Right hindlimb (tissue), 1 donor: ENCODE measurements at places on chromosomes 3 and 15.
A peak's percentile ranks its signal among the peaks of the same experiment; 100 is the strongest.

GRCh38 chr15:92453607-92454006, 59.9 kb downstream of the ST8SIA2 start:
- DNase-seq = no peak

- DNase-seq = no peak
These were observed 182.2 kb downstream of the MEGF11 start for GRCh38 chr15:66071160-66071920.

- DNase-seq = peak; percentile 87
These were observed at the start of gene PXK for GRCh38 chr3:58332575-58333188. PXK (plus strand) TSS chr3:58332892; CDS start chr3:58332989, 97 bp downstream.

DNA sequence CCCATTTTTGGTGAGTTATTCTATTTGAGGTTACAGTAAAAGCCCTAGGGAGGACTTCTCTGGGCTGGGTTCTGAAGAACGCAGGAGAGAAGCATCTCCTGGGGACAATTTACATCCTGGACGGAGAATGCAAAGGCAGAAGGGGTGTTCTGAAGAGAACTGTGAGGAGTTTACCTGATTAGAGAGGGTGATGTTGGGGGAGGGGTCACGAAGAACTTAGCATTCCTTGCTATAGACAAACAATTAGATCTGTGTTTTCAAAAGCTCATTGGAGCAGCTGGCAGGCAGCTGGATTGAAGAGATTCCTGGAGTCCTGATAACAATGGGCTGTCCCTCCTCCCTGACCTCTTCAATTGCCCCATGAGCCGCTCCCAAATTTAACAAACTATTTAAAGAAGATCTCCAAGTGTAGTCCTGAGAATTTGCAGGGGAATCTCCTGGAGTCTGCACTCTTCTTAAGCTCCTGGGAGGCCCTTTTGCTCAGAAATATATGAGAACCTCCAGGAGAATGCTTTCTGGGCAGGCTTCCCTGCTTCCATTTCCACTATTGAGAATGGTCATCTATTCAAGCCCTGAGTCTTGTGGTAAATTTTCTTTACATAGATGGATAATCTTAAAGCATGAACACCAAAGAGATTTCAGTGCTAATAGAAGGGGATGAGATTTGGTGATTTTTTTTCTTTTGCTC, 55.3 kb downstream of the ARHGAP31 start:
- no peak for DNase-seq

DNA sequence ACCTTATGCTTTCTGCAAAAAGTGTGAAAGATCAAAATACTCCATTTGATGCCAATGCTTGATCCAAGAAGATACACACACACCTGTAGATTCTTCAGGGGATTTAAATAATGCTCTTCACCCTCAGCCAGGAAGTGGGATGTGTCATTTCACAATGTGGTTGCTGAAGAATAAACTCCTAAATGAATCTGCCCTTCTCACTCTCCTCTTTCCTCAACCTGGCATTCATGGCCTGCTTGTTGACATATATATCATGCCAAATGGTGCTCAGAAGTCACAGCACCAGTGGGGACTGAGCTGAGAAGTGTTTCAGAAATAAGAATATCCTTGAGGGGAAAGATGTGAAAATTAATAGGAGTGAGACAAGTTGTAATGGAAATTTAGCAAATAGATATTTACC, 146.6 kb upstream of the ARHGEF26 start:
- DNase-seq = no peak

DNA sequence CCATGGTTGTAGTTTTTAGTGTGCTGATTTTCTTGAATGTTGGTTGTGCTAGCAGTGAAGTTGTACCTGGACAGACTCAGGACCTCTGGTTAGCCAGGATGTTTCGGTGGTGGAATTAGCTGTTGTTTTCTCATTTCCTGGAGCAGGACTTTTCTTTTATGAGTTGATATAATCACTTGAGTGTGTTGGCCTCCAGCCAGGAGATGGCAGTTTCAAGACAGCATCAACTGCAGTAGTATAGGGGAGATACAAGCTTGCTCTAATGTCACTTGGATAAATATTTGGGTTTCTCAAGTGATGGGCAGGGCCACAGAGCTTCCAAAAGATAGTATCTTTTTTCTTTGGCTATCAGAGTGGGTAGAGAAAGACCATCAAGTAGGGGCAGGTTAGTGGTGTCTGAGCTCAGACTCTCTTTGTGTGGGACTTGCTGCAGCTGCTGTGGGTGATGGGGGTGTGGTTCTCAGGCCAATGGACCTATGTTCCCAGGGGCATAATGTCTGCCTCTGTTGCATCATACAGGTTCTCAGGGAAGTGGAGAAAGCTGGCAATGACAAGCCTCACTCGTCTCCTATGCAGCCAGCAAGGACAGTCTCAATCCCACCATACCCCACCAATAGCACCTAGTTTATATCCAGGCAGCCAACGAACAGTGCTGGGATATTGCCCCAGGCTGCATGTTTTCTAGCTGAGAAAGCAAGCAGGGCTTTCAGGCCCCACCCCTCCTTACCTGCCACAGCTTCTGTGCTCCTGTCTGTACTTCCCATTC, 14.6 kb upstream of the OR5K2 start:
- DNase-seq = no peak

GRCh38 chr3:175349168-175349567, 490.0 kb downstream of the NAALADL2 start:
- DNase-seq = no peak

- no peak for DNase-seq
These were observed 428.8 kb downstream of the PYDC2 start for GRCh38 chr3:191889756-191890155.

DNA sequence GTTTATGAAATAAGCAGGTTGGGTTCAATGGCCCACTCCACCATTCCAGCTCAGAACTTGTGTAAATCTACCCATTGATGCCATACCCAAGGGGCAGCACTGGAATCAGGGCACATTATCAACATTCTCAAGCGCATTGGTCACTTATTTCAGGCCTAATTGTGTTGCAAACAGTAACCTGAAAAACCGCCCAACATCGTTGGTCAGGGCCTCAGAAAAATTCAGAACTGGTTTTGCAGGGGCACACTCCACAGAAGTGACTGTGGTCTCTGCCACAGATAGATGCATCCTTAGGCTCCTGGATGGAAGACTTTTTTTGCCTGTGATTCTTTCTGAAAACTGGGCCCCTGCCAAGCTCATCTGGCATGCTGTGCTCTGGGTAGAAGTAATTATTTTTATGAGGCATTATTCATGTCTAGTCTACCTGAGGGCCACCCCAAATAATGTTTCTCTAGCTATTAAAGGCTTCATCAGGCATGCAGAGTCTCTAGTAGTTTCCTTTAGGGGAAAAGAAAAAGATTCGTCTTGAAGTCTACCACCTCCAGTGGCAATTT, 21.7 kb upstream of the LRTM1 start:
- no peak for DNase-seq

DNA sequence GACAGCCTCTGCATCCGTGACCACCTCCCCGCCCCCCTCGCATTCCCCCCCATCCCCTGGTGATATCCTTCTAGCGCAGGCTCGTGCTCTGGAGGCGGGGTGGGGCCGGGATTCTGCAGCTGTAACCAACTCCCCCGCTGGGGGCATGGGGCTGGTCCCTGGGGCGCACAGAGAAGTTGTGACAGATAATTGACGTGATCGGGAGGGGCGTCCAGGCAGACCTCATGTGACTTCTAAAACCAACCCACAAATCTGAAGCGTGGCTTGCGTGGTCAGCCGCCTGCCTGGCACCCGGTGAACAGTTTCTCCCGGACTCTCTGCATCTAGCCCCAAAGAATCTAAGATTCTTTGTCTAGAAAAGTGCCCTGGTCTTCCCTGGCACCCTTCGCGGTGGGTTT, 100.6 kb upstream of the IGF1R start:
- DNase-seq = peak; percentile 65

DNA sequence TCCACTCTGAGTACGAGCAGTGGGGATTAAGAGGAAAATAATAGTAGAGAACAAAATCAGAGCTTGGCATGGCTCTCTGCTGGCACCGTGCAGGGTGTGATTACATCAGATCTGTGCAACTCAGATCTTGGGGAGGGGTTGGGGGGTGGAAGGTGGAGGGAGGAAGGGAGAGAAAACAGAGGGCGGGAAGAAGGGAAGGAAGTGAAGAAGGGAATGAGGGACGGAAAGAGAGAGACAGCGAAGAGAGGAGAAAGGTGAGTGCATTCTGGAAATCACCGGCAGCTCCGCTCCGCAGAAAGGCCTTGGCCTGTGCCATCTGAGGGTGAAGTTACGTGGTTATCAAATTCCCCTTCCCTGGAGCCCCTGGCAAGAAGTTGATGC, 31.0 kb upstream of the ADAMTS17 start:
- peak; percentile 35 for DNase-seq

- DNase-seq = peak; percentile 58
These were observed 10.4 kb downstream of the PTPRG start for GRCh38 chr3:61571516-61572336.

DNA sequence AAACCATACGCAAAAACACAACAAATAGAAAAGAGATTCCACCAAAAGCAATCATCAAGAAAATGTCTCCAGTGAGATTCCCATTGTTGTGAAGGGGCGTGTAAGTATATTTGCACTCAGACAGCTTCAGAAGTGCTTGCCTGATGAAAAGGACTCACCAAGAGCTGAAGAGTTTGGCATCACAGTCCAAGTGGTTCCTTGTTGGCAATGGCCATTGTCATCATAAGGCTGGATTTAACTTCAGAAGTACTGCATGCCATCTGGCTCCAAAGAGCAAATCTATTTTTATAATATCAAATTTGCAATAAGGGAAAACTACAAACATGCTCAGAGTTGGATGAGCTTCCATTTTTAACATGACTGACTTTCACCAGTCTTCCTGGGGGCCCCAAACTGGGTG, 505.3 kb upstream of the NR2F2 start:
- no peak for DNase-seq

- no peak for DNase-seq
These were observed 77.5 kb downstream of the IGF1R start for GRCh38 chr15:98725874-98726273.

DNA sequence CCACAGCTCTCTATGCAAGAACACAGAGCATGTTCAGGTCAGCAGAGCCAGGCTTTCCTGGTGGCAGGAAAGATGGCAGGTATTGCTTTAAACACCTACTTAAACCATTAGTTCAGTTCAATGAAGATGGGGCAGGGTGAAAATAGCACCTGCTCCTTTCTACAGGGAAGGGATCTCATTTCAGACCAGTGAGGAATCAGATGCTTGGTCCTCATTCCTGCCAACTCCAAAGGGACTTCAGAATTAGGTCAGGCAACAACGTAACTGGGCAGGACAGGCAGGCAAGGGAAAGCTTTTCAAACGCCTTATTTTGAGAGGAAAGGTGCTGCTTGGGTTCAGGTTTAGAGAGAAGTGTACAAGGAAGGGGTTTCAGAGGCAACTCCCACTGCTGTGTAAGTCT, 12.6 kb upstream of the RPS17 start:
- no peak for DNase-seq

DNA sequence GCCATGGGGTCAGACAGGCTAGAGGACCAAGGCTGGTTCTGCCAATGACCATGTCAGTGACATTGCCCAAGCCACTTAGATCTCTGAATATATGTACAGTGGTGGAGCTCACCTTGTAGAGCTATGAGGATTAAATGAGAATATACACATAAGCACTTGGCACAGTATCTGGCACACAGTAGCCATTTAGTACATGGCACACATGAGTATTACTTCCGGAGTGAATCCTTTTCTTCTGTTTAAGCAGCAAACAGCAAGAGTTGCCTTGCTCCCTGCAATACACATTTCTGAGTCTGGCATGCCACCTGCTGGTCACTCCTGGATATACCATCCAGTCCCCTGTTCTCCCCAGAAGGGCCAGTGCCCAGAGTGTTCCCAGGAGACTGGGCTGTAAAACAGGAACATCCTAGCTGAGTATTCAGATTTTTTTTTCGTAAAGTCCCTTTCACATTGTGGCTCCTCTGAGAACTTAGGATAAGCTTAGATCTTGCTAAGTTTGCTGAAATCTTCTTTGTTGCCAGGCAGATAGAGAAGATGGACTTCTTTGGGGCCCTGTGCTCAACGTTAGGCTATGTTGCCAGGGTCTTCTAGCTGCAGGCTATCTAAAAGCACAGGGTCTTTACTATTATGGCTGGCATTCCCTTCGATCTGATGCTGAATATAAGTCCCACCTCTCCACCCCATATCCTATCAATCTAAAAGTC, 203.4 kb downstream of the ADAMTS9 start:
- DNase-seq = peak; percentile 88

- DNase-seq = peak; percentile 90
These were observed 57.8 kb upstream of the RYK start for GRCh38 chr3:134308350-134308891.

GRCh38 chr3:10581251-10581650, 75.9 kb upstream of the ATP2B2 start:
- no peak for DNase-seq

GRCh38 chr15:100116416-100117190, 225.2 kb downstream of the ADAMTS17 start:
- peak; percentile 82 for DNase-seq

DNA sequence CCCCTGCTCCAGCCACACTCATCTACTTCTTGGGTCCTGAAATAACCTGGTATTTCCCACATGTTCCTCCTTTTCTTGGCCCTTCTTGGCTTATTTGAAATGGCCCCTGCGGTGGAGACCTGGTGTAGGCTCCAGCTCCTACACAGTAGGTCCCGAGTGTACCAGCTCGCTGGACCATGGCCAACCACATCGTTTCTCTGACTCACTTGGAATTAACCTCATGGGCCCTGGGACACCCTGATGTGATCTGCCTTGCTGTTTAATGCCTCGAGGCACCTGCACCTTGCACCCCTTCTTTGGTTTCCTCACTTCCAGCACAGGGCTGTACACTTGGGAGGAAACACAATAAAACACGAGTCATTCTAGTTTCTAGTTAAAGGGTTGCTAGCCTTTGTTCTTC, 60.3 kb downstream of the FEM1B start:
- no peak for DNase-seq

GRCh38 chr15:68012911-68013310, 41.2 kb upstream of the PIAS1 start:
- no peak for DNase-seq

- DNase-seq = no peak
These were observed 435.8 kb upstream of the EPHA3 start for GRCh38 chr3:88671573-88671972.

DNA sequence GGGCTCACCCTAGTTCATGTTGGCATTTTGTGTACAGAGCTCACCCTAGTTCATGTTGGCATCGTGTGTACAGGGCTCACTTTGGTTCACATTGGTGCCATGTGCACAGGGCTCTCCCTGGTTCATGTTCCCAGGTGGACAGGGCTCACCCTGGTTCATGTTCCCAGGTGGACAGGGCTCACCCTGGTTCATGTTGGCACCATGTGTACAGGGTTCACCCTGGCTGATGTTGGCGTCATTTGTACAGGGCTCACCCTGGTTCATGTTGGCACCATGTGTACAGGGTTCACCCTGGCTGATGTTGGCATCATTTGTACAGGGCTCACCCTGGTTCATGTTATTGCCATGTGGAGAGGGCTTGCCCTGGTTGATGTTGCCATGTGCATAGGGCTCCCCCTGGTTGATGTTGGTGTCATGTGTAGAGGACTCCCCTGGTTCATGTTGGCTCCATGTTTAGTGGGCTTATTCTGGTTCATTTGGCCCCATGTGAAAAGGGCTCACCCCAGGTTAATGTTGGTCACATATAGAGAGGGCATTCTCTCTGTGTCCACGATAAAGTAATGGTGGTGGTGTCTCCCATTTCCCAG, 31.7 kb upstream of the NR2C2 start:
- no peak for DNase-seq

GRCh38 chr3:46998852-46999515, 19.5 kb downstream of the NBEAL2 start:
- no peak for DNase-seq

GRCh38 chr3:105327662-105328337, 38.9 kb upstream of the ALCAM start:
- DNase-seq = no peak

- peak; percentile 97 for DNase-seq
These were observed 642 bp downstream of the ZBTB11 start for GRCh38 chr3:101676216-101676764.
